Stimulated activated CD8-positive, alpha-beta memory T cell treated with anti-CD3 and anti-CD28 coated beads, Interleukin-12 subunit alpha, Interleukin-12 subunit beta, amount 100 ng/mL, for 1 hour (primary cell): ENCODE measurements at places on chromosomes 5 and 9.

GRCh38 chr9:126157423-126157822 lies 169.2 kb upstream of the MVB12B start:
- DNase-seq, result no peak

- DNase-seq, result no peak
These were observed 4.0 kb upstream of the SLC46A2 start for GRCh38 chr9:112894699-112895098.

GRCh38 chr5:80654391-80655230 lies at the start of the genes DHFR and MSH3:
DHFR (minus strand) TSS chr5:80654983; CDS start chr5:80654489, 494 bp downstream.
MSH3 (plus strand) TSS chr5:80654652; CDS start chr5:80654728, 76 bp downstream.
- peak; percentile 70 for DNase-seq

DNA sequence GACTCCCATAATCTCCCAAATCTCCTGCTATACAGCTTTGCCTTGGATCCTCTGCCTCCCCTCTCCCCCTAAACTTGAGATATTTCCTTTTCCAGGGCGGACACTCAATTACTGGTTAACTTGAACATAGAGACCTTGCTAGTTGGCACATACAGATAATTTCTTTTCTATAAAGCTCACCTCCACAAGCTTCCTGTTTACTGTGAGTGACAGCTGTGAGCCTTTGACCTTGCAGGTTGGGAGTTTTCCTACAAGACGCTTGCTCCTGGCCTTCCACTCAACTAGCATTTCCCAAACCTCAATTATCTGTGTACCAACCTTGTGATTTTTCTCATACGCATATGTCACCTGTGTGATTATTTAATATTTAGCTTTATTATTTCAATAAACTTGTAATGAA lies 114.5 kb downstream of the GNA14 start:
- no peak for DNase-seq

GRCh38 chr9:35342221-35342958 lies 147.5 kb upstream of the RUSC2 start:
- DNase-seq, result no peak

DNA sequence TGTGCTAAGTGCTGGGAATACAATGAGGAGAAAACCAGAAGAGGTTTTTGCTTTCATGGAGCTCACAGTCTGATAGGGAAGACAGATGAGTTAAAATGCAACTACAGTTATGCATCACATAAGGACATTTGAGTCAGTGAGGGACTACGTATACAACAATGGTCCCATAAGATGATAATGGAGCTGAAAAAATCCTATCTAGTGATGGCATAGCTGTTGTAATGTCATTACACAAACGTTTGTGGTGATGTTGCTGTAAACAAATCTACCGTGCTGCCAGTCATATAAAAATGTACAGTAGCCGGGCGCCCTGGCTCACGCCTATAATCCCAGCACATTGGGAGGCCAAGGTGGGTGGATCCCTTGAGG lies 110.1 kb upstream of the RAD23B start:
- no peak for DNase-seq

GRCh38 chr5:124194282-124194681 lies 552.2 kb downstream of the ZNF608 start:
- DNase-seq, result no peak

DNA sequence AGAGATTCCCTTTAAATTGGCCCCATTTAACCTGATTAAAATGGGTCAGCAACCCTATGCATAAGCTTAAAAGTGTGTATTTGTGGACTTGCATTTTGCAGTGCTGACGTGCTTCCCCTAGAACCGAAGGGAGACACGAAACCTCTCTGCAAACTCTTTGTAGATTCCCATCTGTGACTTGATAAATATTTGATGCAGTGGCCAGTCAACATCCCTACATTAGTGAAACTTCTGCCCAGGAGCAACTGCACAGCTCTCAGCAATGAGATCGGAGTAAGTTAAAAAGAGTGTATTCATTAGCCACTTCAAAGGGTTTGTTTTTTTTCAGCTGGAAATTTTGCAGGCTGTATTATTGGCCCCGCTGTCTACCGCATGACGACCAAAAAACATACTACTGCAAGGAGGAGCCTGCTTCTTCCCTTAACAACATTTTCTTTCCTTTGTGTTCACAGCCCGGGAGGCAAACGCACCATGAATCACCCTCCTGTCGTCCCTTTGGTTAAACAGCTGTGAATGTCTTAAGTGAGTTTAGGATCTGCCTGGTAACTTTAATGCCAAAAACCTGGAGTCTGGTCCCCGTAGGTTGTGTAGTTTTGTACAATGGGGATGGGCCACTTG lies 38.0 kb upstream of the TCERG1 start:
- DNase-seq, result no peak

GRCh38 chr5:154674029-154674428 lies 81.1 kb upstream of the LARP1 start:
- DNase-seq, result no peak
